ENCODE measurements at places on chromosomes 3 and 15. TPM values are rescaled to one million over a fixed set of nuclear protein-coding genes. Genes with fewer than 3 reads are reported as not detected.
A peak's percentile ranks its signal among the peaks of the same experiment; 100 is the strongest.

DNA sequence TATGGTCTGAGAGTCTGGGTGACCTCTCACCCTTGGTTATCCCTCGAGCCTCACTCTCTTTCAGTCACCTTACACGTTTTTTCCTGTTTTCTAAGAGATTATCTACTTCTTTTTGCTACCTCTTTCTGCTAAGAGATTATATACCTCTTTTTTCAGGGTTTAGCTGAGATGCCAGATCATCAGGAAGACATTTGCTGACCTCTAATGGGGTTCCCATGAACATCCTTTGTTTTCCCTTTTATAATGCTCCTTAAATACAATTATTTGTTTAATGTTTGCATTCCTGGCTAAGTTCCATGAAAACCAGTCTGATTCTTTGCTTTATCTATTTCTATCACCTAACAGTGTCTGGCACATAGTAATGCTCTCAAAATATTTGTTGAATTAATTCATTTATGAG is 39.6 kb downstream of the LEKR1 start:
- DNase-seq = no peak

- no peak for DNase-seq
Observed at GRCh38 chr3:194103505-194103904, 32.4 kb upstream of the HES1 start.

DNA sequence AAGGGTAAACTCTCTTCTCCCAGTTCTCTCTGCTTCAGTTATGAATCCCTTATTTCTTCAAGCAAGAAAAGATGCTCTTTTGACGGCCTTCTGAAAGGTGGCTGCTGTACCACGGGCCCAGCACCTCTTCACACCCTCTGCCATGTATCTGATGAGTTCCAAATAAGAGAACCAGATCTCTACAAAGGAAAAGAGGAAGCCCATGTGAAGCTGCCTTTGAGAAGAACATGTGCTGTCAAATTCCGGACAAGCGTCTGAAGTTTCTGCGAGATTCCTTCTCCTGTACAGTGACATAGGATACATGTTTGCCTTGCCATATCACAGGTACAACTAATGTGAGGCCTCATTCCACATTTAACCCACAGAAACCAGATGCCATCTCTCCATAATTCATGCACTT is 59.2 kb downstream of the SH3BP5 start:
- peak; percentile 46 for DNase-seq

GRCh38 chr3:143652118-143652517 is 196.2 kb downstream of the SLC9A9 start:
- no peak for DNase-seq

GRCh38 chr3:109116031-109116430 is 1.9 kb downstream of the MORC1 start:
- no peak for DNase-seq

DNA sequence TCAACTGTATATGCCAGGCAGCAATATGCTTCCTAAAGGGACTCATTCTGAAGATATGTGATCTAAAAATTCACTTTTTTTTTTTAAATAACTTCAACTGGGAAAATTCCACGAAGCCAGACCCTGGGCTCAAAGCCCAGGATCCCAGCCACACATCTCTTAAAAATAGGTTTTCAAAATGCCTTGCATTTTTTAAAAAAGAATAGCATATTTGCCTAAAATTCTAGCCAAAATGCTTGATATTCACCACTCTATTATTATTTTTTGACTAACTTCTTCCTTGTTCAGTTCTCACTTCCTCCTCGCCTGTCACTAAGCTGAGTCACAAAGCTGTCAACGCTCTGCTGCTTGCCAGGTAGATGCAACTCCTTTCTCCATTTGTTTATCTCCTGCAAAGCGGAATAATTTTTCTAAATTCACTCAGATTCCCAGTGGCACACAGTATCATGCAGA is 28.0 kb upstream of the VGLL4 start:
- DNase-seq = peak; percentile 36

DNA sequence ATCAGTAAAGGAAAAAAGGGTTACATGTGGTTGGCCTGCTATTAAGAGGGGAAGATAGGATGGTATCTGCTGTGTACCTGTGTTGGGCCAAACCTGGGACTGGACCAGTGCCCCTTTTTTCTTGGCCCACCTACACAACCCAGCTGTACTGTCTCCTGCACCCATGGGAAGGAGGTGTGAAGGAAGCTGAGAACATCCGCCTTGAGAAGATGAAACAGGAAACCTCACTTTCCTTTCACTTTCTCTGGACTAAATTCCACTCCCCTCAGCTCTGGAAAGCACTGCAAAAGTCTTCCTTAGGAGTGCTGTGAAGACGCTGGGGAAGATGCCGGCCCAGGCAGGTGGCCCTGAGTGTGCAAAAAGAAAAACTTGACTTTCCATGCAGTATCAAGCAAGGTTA is 37.6 kb downstream of the LRRN1 start:
- DNase-seq = no peak

DNA sequence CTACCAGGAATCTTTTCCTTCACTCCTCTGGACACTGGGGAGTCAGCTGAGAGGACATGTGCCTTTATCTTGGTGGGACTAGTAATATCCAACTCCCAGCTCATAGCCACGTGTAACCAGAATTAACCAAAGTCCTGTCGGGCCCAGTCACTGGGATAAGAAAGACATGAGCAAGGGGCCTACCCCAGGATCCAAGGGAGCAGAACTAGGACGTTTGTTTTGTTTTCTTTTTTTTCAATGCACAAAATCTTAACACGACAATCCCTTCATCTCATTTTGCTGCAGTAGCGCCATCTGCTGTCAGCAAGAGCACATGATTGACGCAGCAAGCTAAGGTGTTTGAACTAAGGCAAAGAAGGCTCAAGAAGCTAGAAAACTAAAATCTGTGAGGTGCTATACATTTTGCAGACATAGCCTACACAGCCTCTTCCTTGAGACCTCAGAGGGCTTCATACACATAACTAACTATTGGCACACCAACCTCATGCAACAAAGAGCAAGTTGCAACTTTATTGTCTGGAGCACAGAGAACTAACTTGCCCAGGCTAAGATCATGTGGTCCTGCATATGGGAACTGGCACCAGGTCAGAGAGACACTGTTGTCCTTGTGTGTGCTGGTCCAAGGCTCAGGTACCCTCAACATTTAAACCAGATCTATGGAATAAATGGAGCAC is 43.6 kb downstream of the RLBP1 start:
- DNase-seq = peak; percentile 60

GRCh38 chr3:187257992-187258692 is 33.4 kb downstream of the MASP1 start:
- DNase-seq = no peak

- no peak for DNase-seq
Observed at GRCh38 chr3:122886251-122886650, 91.4 kb downstream of the SLC49A4 start.

DNA sequence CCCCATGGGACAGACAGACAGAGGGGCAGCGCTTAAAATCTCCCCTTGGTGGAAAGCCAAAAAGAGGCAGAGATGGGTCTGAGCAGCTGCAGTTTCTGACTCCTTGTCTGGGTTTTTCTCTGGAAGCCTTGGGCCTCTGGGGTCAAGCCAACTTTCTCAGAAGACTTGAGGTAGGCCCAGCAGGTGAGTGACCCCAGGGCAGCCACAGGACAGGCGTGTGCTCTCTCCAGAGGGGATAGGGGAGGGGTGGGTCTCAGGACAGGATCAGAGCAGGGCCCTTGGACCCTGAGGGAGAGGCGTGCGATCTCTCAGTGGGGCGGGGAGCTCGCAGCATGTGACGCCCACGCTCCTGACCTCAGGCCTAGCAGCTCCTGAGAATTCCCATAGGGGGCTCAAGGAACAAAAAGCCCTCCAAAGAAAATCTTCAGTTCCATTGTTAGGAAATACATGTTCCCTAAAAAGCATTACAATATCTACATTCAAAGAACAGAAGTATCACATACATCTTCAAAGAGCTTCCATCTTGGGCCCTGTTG is 34.6 kb upstream of the DUSP7 start:
- no peak for DNase-seq

DNA sequence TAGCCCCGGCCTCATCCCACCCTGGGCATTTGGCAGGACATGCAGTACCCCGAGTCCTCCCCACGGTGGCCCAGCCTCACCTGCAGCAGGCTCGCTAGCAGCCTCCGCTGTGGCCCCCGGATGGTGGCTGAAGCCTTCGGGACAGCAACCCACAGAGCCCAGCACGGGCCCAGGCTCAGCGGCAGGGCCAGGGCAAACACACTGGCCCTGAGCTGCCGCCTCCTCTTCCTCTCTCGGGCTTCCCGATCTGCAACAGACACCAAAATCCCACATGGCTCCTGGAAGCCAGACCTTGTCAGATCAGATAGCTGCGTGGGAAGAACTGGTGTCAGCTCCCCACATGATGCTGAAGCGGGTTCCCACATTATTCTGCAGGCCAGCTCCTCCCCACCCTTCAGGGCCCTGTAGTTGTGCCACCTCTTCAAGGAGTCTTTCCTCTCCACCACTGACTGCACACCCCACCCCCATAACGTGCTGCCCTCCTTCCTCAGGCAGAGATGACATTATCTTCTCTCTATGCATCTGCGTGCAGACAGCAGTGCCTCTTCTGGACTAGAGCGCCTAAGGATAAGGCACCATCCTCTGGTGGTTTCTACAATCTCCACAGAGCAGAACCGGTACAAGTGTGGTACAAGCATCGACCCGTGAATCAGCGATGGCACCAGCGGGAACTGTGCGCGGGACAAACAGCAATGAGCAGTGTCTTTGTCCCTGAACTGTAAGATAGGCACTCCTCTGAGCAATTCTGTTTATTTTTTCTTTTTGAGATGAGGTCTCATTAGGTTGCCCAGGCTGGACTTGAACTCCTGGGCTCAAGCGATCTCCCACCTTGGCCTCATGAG is 9.5 kb downstream of the TMEM44 start:
- no peak for DNase-seq

DNA sequence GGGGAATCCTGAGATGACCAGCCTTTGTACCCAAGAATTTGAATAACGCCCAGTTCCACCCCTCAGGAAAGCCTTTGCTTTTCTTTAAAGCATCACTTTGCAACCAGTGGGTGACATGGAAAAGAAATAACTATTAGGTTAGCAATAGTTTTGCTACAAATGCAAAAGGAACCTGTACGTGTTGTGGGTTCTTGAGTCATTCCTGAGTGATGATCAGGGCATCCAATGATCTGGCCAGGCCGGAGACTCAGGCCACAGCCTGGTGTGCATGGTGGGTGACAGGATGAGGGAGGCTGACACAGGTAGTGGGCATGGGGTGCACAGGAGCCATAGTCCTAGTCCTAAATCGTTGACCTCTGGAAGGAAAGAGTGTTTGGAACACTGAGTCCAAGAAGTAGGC is 321.4 kb upstream of the IL12A start:
- no peak for DNase-seq

DNA sequence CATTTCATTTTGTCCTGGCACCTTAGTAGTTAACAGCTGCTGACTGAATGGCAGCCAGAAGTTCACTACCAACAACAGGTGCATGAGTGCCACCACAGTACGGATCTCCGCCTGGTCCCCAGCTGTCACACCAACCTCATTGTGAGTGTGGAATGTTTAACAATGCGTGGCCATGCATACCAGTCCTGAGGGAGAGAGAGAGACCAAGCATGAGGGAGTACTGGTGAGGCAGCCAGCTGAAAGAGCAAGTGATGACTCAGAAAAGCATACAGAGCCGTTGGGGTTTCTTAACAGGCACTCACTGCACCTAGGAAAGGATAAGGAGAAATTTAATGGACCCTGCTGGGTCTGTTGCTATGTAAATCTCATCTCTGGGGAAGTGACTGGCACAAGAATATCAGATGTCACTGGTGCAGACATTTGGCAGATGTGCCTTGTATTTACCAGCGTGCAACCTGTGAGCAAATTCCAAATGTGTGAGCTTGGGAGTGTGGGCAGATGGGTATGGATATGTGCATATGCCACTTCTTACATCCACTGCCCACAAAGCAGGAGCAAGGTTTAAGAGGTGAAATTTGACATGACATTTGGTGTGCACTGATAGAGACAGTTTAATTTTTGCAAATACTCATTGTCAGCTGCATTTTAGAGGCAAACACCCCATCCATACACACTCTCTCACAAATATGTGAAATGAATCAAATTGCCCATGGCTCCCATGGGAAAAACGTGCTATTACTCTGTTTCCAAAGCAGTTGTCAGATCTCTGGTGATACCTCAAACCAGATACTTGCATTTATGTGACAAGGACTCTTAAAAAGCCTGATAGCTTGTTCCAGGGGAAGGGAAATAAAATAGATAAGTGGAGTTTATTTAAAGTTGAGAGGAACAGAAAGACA is 245.2 kb upstream of the ARPP21 start:
- no peak for DNase-seq

DNA sequence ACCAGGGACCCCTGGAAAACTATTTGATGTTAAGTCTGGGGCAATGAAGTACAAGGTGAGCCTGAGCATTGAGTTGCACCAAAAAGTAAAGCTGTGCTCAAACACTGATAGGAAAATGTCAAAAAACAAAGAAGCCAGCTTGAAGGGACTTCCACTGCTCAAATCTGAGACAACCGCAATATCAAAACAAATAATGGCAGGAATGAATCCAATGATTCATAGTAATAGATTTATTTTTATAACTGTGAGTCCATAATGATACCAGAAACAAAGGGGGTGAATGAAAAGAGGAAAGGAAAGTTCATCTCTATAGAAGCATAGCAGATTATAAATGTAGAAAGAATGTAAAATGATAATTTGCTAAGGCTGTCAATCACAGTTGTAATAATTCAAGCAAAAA is 237.3 kb upstream of the ZBTB20 start:
- no peak for DNase-seq

- DNase-seq = no peak
Observed at GRCh38 chr3:194617827-194618226, 15.4 kb downstream of the TMEM44 start.

DNA sequence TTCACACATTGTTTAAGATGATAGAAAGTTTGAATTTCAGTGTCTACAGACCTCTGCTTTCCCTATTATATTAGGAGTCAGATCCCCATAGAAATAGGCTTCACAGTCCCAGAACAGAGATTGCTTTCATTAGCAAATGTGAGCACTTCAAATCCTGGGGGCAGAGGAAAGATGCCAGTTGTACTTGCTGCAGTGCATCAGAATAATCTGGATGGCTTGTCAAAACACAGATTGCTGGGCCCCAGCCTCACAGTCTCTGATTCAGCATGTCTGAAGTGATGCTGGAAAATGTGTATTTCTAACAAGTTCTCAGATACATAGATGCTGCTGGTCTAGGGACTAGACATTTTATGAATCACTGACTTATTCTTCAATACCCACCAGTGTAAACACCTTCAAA is 375.2 kb downstream of the FGF12 start:
- DNase-seq = no peak

The TEX55 gene
- polyA plus RNA-seq = not detected

The IVD gene
- 28.6 TPM for polyA plus RNA-seq

The TUSC7 gene
- polyA plus RNA-seq = not detected

The SLC9C1 gene
- polyA plus RNA-seq = not detected

The SETD5 gene
- 13.7 TPM for polyA plus RNA-seq

The FETUB gene
- not detected for polyA plus RNA-seq

The MTHFS gene
- 44.6 TPM for polyA plus RNA-seq

The DPPA2 gene
- not detected for polyA plus RNA-seq

The ALG1L2 gene
- polyA plus RNA-seq = not detected

The RASSF1 gene
- polyA plus RNA-seq = 229 TPM

The SYNPR gene
- polyA plus RNA-seq = not detected

The SV2B gene
- not detected for polyA plus RNA-seq

The CATSPER2 gene
- 2.5 TPM for polyA plus RNA-seq

The CAV3 gene
- not detected for polyA plus RNA-seq

The HDGFL3 gene
- polyA plus RNA-seq = 0.05 TPM
